ENCODE measurements at places on chromosomes 6 and 20. TPM values are rescaled to one million over a fixed set of nuclear protein-coding genes. Genes with fewer than 3 reads are reported as not detected.

- no peak for DNase-seq
Observed at GRCh38 chr20:33836277-33836676, 25.1 kb downstream of the CHMP4B start.

DNA sequence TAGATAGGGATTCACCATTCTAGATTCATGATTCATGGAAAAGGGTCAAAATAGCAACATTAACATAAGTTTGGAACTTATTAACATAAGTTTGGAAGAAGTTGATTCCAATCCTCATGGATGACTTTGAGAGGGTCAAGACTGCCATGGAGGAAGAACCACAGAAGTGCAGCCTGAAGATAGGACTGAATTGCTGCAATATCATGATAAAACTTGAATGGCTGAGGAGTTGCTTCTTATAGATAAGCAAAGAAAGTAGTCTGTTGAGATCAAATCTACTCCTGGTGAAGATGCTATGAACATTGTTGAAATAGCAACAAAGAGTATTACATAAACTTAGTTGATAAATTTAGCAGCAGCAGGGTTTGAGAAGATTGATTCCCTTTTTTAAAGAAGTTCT lies 62.2 kb downstream of the GMDS start:
- no peak for DNase-seq

FRS3 gene
- 3.9 TPM for total RNA-seq

DNA sequence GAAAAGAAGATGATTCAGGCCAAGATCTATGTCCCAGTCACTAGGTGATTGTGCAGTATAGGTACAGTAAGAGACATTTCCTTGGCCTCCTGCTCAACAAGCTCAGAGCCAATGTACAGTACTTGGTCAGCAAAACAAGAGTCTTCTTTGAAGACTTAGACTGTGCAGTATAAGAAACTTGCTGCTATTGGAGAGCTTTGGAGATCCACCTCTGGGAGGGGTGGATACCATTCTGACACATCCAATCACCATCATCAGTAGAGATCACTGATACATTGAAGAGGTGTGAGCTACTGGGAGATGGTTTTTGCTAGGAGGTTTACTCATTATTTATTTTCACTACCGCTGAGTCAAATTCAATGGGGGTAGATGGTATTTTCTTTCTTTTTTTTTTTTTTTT lies 77.5 kb downstream of the UST start:
- DNase-seq = no peak

HSPA1L gene
- 1.9 TPM for total RNA-seq

Data from H1 (cell line).